ENCODE measurements at places on chromosomes 7 and 10. TPM values are rescaled to one million over a fixed set of nuclear protein-coding genes. Genes with fewer than 3 reads are reported as not detected.

CALML5 gene
- total RNA-seq = not detected

AGBL3 gene
- total RNA-seq = 2.6 TPM

UTF1 gene
- total RNA-seq = not detected

HOXA3 gene
- not detected for total RNA-seq

DNA sequence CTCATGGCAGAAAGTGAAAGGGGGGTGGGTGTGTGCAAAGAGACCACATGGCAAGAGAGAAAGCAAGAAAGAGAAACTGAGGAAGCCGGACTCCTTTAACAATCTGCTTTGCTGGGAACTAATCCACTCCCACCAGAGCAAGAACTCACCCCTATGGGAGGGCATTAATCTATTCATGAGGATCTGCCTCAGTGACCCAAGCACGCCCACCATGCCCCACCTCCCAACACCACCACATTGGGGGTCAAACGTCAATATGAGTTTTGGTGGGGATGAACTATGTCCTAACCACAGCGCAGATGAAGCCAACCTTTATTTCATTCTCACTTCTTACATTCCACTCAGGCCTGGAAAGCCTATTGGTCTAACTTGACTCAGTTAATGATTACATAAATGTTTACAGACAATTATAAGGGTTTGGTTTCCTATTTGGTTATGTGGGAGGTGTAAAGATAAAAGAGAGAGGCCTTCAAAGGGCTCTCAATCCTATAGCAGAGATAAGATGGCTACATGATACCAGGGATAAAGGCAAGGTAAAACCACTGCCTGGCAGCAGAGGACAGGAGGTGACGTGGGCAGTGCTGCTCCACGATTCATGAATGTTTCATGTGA is 601.8 kb downstream of the PARD3 start:
- H3K27me3 ChIP-seq = no peaks in the 10 kb centered on the region
- H3K4me3 ChIP-seq = no peak overlapping the region
- H3K4me1 ChIP-seq = no peaks in the 10 kb centered on the region
- DNase-seq = no peak
- H3K27ac ChIP-seq = no peak overlapping the region

GRCh38 chr7:20183086-20183485 is 34.1 kb downstream of the MACC1 start:
- H3K27me3 ChIP-seq = no peaks in the 10 kb centered on the region
- no peaks in the 10 kb centered on the region for H3K4me1 ChIP-seq
- no peaks in the 10 kb centered on the region for H3K36me3 ChIP-seq
- no peak overlapping the region for H3K27ac ChIP-seq
- no peak overlapping the region for H3K4me3 ChIP-seq

- no peak overlapping the region for H3K4me3 ChIP-seq
- H3K27me3 ChIP-seq = no peaks in the 10 kb centered on the region
- no peaks in the 10 kb centered on the region for H3K36me3 ChIP-seq
- peaks cover 1% of the 10 kb centered on the region for H3K4me1 ChIP-seq
- H3K27ac ChIP-seq = no peak overlapping the region
Observed at GRCh38 chr7:84040355-84040754, 154.2 kb downstream of the SEMA3A start.

- no peak overlapping the region for H3K4me3 ChIP-seq
- H3K4me1 ChIP-seq = no peaks in the 10 kb centered on the region
- no peak overlapping the region for H3K27ac ChIP-seq
- H3K36me3 ChIP-seq = no peaks in the 10 kb centered on the region
- H3K27me3 ChIP-seq = no peaks in the 10 kb centered on the region
Observed at GRCh38 chr10:131141645-131142516, 169.6 kb downstream of the TCERG1L start.

GRCh38 chr7:1965579-1966294 is 267.0 kb downstream of the MAD1L1 start:
- peaks cover 38% of the 10 kb centered on the region for H3K36me3 ChIP-seq
- DNase-seq = no peak
- H3K27ac ChIP-seq = no peak overlapping the region
- no peak overlapping the region for H3K4me3 ChIP-seq
- no peaks in the 10 kb centered on the region for H3K27me3 ChIP-seq
- H3K4me1 ChIP-seq = peaks cover 22% of the 10 kb centered on the region

DNA sequence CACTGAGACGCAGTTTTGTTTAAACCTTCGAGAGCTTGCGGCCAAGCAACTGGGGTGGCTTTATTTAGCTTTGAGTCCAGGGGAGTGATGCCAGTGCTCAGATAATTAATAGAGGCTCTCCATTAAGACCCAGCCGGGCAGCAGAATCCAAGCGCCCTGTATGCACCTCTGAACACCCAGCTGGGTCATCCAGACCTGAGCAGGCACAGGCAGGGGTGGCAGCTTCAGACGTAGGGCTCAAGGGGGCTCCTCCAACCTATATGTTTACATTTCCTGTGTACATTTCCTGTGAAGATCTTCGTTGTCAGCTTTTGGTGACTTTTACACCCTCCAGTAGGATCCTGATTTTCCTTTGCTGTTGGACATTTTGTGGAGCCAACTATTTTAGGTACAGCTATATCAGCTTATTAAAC is 719.5 kb downstream of the LRMDA start:
- H3K4me1 ChIP-seq = no peaks in the 10 kb centered on the region
- H3K4me3 ChIP-seq = no peak overlapping the region
- no peak for DNase-seq
- no peak overlapping the region for H3K27ac ChIP-seq

- peaks cover 2% of the 10 kb centered on the region for H3K27me3 ChIP-seq
- DNase-seq = no peak
- no peak overlapping the region for H3K27ac ChIP-seq
- H3K4me3 ChIP-seq = no peak overlapping the region
Observed at GRCh38 chr7:69823151-69823744, 225.0 kb downstream of the AUTS2 start.

DNA sequence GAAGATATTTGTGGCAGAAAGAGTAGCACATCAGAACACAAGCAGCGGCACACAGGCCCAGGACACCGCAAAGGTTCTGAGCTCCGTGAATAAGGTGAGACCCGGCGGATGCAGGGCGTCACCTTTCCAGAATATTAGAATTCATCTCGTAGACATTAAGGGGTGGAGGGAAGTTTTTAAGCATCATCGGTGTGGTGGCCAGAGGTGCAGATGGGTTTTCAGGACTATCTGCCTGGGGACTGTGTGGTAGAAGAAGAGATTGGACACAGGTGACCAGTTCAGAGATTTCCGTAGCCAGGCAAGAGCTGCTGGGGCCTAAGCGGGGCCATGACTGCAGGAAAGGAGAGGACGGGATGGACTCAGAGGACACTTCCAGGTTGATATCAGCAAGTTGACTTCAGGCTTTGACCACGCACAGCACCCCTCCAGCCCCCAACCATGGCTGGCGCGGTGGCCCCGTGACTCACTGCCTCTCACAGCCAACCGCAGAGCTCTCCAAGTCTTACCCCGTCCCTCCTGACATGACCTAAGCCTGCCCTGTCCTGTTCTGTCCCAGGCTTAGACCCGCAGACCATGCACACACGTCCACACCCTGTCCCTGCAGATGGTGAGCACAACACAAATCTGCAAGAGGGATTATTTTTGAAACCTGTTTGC is 97.2 kb downstream of the OAT start:
- no peak for DNase-seq
- H3K27me3 ChIP-seq = no peaks in the 10 kb centered on the region
